ENCODE measurements at places on chromosomes 11 and 22.

- no peak for DNase-seq
Observed at GRCh38 chr11:48028914-48029680, 48.7 kb downstream of the PTPRJ start.

DNA sequence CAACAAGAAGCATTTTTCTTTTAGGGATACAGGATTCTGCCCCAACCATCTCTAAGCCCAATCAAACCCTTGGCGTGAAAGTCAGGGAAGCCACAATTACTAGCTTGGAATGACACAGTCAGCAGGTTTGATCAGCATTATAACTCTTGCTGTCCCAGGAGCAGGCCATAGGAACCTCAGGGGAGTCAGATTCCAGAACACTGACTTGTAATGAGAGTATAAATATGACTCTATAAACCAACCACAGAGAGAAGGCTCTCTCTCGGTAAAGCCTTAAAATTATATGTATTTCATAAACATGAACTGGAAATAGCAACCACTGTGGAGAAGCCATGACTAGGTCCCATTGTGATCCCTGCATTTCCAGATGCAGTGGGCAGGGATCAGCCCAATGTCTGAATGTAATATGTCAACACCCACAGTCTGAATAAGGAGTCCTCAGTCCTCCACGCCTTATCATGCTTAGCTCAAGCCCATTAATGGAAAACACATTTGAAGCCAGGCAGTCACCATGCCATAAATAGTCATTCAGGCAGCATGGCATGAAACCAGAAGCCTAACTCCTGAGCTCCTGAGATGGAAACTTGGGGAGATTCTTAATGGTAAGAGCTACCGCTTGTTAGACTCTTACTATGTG is 99.1 kb upstream of the MTNR1B start:
- DNase-seq, result no peak

GRCh38 chr11:69520186-69520916 is 38.9 kb downstream of the LINC01488 start:
- no peak for DNase-seq

- DNase-seq, result peak; percentile 29
Observed at GRCh38 chr11:86418917-86419316, 44.2 kb downstream of the CCDC81 start.

GRCh38 chr11:61739413-61739812 is 13.0 kb upstream of the MYRF start:
- DNase-seq, result no peak

DNA sequence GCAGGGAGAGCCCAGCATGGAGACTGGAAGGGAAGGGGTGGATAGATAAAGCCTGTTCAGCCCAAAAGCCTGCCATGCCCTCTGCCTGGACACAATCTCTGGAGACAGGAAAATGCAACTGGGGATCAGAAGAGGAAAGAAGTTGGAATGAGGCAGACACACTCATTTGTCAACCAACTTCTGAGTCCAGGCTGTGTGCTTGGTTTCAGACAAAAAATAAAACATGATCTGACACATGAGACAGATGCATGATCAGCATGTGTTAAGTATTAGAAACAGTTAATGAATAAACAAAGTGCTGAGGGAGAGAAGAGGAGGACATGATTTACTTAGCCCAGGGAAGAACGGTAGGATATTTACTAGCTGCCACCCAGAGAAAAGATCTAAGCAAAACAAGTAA is 839 bp downstream of the LRRN4CL start:
- peak; percentile 30 for DNase-seq

DNA sequence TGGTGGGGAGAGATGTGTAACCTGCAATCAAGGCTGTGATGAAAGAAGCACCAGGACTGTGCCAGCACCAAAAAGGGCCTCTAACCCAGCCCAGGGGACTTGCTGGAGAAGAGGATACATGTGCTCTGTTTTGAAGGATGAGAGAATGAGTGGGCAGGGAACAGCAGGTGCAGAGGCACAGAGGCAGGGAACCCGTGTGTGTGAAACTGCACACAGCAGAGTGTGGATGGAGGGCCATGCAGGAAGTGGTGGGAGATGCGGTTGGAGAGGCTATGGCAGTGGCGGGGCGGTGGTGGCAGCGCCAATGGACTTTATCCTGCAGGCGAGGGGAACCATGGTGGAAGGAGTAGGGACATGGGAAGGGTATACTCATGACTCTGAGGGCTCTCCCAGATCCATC is 25.2 kb upstream of the LRRC32 start:
- DNase-seq, result no peak

DNA sequence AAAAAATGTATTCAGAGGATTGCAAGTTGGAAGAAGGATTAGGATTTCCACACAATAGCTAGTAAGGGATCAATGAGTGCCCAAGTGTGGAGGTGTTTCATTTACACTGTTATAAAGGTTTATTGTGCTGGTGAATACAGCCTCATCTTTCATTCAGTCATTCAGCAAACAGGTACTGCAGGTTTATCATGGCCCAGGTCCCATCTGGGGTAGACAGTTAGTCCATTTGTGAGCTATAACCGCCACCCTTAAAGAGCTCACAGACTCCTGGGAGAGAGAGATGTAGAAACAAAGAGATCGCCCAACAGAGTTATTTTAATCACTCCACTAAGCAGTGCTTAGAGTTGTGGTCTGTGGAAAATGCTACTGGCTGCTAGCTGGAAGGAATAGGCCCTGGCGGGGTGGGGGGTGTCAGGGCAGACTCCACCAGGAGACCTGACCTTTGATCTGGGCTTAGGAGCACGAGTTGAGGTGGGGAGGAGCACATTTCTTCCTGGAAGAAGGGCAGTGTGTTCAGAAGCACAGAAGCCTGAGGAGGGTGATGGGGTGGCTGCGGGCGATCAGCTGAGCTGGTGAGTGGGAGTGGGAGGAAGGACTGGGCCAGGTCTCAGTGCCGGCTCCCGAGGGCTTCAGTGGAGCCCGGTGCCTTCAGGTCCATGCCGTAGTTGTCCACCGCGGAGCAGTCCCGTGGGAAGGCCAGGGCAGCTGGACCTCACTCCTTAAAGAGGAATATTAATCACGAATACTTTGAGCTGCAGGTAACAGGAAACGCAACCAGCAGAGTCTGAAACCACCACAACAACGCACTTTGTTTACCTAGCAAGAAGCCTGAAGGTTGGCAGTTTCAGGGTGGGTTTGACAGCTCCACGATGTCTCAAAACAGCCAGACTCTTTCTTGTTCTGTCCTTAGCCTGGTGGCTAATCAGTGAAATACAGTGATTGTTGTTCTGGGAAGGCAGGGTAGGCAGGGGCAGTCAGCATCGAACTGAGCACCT is 11.2 kb downstream of the TOM1 start:
- no peak for DNase-seq

DNA sequence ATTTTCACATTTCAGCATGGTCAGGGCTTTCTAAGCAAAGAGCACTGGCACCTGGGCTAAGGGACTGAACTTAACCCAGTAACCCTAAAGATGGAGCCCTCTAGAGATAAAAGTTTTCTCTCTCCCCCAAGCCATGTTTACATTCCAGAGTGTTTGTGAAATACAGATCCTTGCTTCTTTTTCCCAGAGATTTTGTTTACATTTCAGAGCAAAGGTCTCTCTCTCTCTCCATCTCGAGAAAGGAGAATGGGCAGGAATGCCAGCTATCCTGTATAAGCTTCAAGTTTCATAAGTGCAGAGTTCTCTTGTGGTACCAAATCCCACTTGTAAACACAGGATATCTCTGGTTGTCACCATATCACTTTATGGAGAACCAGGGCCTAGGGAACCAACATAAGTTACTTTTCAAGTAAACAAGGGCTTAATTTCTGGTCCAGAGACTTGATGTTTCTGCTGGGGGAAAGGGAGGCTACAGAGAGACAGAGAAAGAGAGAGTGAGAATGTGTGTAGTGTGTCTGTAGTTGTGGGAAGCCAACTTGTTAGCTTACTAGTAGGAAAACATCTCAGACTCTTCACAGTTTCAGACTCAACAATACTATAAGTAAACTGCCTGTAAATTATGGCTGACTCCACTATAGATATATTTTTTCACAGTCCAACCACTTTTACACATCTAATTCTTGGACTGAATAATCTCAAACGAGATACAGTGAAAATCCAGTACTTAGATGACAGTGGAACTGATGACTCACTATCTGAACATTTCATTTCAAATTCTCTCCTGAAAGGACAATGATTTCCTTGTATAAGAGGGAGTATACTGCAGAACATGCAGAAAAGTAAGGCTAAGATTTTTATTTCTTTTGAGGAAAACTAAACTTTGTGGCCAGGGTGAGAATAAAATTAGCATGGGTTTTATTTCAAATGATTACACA is 76.2 kb downstream of the ARHGAP32 start:
- peak; percentile 36 for DNase-seq

DNA sequence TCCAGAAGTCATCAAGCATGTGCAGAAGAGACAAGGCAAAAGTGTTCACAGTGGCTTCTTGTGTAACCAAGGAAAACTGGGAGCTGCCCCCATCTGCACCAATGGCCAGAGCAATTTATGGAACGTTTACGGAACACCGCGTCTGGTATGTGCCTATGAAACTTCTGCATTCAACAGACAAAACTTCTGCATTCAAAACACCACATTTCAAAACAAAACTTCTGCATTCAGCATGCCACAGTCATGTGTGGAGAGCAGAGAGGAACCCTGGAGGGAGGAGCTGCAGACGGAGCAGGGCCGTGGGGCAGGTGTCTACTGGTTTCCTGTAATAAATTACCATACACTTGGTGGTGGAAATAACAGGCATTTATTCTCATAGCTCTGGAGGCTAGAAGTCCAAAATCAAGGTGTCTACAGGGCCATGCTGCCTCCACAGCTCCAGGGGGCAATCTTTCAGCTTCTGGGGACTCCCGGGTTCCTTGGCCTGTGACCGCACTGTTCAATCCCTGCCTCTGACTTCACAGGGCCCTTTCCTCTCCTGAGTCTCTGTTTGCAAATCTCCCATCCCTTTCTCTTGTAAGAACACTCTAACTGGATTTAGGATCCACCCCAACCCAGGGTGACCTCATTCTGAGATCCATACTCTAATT is 32.2 kb downstream of the RPL3 start:
- DNase-seq, result no peak

DNA sequence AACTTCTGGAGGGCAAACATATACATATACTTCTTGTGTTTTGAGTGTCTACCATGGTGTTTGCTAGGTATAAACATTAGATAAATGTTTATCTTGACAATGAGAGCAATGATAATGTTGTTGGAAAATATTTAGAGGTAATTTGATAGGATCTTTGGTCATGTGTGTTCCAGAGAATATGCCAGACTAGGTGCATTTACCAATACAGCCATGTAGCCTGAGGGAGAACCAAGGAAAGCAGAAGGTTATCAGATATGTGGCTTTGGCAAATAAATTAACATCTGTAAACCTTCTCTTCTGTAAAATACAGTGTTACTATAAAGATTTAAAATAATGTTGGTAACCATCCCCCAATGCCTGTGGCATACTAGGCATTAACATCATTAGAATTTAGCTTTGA is 226.8 kb downstream of the C11orf87 start:
- no peak for DNase-seq

- no peak for DNase-seq
Observed at GRCh38 chr11:112212710-112213109, 13.5 kb upstream of the PTS start.

- DNase-seq, result peak; percentile 45
Observed at GRCh38 chr22:19571207-19571795, 47.1 kb upstream of the CLDN5 start.

GRCh38 chr11:1008001-1008802 is 28.3 kb downstream of the MUC6 start:
- DNase-seq, result no peak

- no peak for DNase-seq
Observed at GRCh38 chr22:19772673-19773469, 12.3 kb downstream of the TBX1 start.

- no peak for DNase-seq
Observed at GRCh38 chr22:42951093-42951710, 63.7 kb downstream of the PACSIN2 start.

- DNase-seq, result peak; percentile 85
Observed at GRCh38 chr11:128336203-128336602, 251.2 kb downstream of the ETS1 start.

DNA sequence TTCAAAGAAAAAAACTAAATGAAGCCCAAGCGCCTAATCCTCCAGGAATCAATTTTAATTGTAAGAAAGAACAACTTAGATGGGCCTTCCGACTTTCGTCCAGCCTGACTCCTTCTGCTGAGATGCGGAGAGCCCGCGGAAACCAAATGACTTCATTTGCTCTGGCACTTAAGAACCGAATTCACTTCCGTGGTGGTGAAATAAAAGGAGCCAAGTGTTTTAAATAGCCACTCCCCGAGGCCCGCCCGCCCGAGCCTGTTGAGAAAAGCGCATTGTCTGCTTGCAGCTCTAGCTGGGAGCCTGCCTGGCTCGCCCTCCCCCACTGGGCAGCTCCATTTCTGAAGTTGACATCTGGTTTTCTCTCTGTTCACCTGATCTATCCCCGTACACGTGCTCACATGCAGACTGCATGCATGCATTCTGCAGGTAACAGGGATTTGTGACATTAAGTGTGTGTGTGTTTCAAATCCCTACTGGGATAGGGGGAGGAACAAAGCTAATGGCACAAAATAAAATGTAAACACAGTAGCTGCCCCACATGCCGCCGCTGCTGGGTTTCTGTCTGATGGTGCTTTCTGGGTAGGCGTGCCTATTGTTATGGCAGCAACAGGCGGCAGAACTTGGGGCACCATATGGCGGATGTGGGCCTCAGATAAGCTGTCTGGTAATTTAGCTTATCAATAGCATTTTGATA is 6.2 kb downstream of the TEAD1 start:
- peak; percentile 92 for DNase-seq

GRCh38 chr11:14253421-14253820 is 105.6 kb downstream of the RRAS2 start:
- DNase-seq, result no peak

GRCh38 chr11:21921151-21921550 is 271.7 kb upstream of the ANO5 start:
- DNase-seq, result no peak

DNA sequence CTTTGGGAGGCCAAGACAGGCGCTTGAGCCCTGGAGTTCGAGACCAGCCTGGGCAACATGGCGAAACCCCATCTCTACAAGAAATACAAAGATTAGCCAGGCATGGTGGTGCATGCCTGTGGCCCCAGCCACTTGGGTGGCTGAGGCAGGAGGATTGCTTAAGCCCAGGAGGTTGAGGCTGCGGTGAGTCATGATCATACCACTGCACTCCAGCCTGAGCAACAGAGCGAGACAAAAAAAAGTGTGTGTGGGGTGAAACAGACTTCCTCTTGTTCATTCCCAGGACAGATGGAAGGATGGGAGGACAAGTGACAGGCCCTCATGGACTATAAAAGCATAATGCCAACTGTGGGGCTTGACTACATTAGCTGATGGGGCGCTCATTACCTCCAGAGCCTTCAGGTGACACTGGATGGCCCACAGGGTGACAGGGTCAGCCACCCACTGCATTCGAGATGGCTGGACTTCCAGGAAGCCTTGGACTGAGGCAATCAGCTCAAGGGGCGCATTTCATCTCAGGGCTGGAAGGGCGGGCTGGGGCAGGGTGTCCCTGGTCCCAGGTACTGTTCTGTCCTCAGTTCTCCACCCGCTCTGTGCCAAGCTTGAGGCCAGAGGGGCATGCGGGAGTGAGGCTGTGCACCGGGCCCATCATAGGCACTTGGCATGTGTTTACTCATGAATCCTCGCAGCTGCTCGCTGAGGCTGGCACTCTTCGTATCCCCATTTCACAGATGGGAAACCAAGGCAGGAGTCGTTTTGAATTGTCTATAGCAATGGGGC is 12.5 kb downstream of the NPTXR start:
- peak; percentile 82 for DNase-seq

All from fibroblast of mammary gland (primary cell).